ENCODE measurements at places on chromosomes 7 and 10. TPM values are rescaled to one million over a fixed set of nuclear protein-coding genes. Genes with fewer than 3 reads are reported as not detected.

SLC26A5 gene
- total RNA-seq: not detected

MBL2 gene
- not detected for total RNA-seq

TUBB8 gene
- not detected for total RNA-seq

FAM149B1 gene
- 20.5 TPM for total RNA-seq

OR13A1 gene
- not detected for total RNA-seq

AOAH gene
- total RNA-seq: 5.4 TPM

PLXNA4 gene
- 0.22 TPM for total RNA-seq

ZNF488 gene
- total RNA-seq: not detected

EPDR1 gene
- 0.41 TPM for total RNA-seq

AKR1D1 gene
- not detected for total RNA-seq

TMEM225B gene
- total RNA-seq: 1.1 TPM

SPAG6 gene
- not detected for total RNA-seq

RBM33 gene
- 167 TPM for total RNA-seq

MOSPD3 gene
- 13.4 TPM for total RNA-seq

HOXA2 gene
- not detected for total RNA-seq

EPO gene
- total RNA-seq: not detected

PRKG1 gene
- total RNA-seq: 0.20 TPM

PKD2L1 gene
- total RNA-seq: not detected

MRM2 gene
- total RNA-seq: 18.1 TPM

WNT2 gene
- not detected for total RNA-seq

HOXA3 gene
- not detected for total RNA-seq

TAS2R39 gene
- total RNA-seq: not detected

MCM10 gene
- 0.17 TPM for total RNA-seq

All from CD4-positive, alpha-beta memory T cell (primary cell).